Activated CD4-positive, alpha-beta T cell treated with anti-CD3 and anti-CD28 coated beads, Interleukin-2, amount 50 U/mL, for 4 hours (primary cell): ENCODE measurements at places on chromosomes 13 and 19.

DNA sequence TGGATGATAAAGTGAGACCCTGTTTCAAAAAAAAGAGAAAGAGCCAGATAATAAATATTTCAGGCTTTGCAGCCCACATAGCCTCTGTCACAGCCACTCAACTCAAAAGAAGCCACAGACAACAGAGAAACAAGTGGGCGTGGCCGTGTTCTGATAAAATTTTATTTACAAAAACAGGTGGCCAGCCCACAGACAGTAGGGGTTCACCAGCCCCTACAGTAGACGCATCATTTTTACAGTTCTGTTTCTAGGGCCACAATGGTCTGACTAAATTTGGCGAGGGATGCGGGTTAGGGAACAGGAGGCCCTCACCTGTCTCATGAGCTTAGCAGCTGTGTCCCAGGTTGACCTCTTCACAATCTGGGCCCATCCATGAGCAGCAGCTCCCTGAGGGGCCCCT, 59.5 kb downstream of the ARHGEF18 start:
- no peak for DNase-seq

GRCh38 chr19:31100206-31100590, 249.0 kb downstream of the TSHZ3 start:
- no peak for DNase-seq

- no peak for DNase-seq
Observed at GRCh38 chr19:19040417-19040816, 7.0 kb downstream of the ARMC6 start.

DNA sequence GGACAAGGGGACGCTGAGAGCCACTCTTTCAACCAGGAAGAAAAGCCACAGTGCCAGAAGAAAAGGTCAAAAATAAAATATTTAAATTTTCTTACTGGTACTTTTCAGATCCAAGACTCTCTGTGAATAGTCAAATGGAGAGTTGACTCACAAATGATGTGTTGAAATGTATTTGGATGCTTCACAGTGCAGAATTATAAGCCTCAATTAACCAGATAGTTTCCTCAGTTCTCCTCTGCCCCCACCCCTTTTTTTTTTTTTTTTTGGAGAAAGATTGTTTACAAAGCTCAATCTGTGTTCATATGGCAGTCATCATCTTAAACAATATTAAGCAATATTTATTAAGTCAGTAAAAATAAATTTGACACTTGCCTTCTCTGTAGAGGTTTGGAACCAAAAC, 470.8 kb downstream of the FGF9 start:
- DNase-seq: no peak

GRCh38 chr13:30026909-30027308, 176.5 kb upstream of the UBL3 start:
- no peak for DNase-seq

DNA sequence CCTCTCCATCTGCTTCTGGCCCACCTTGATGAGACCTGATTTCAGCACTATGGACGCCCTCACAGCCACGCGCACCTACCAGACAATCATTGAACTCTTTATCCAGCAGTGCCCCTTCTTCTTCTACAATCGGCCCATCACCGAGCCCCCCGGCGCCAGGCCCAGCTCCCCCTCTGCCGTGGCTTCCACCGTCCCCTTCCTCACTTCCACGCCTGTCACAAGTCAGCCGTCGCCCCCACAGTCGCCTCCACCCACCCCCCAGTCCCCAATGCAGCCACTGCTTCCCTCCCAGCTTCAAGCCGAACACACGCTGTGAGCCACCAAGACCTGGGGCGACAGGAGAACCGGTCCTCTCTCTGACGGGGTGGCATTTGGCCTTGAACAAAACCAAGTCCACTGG, 19.3 kb upstream of the NPAS1 start:
- no peak for DNase-seq

DNA sequence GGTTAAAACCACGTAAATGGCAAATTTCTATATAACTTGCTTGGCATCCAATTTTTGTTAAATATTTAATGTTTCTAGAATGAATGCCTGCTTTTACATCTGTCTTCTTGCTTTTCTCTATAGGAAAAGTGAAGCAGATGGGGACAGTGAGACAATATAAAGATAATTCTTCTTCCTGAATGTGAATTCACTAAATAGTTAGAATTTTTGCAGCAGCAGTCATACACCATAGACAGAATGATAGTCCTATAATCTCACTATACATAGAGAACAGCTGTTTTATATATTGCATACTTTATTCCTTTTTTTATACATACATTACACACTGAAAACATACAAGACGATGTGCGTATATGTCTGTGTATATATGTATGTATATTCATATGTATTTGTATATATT, 1127.3 kb downstream of the PCDH9 start:
- no peak for DNase-seq

DNA sequence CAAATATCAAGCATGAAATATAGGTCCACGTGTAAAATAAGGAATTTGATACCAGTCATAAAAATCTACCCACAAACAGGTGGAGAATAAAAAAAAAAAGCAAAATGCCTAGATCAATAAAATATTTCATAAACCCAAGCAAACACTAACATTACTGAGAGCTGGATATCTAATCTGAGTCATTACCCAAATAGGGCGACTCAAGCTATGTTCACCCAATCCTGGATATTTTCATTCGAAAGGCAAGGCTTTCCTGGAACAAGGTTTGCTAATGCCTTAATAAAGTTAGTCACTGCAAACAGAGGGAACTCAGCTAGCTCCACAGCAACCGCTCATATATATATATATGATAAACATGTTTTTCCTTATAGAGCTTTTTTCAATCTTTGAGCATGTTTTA, 33.5 kb upstream of the TM9SF2 start:
- no peak for DNase-seq

- no peak for DNase-seq
Observed at GRCh38 chr13:91058066-91058465, 289.4 kb upstream of the MIR17HG start.

GRCh38 chr19:16436780-16437332, 34.9 kb downstream of the EPS15L1 start:
- no peak for DNase-seq

- DNase-seq: no peak
Observed at GRCh38 chr13:26424181-26424580, 133.3 kb upstream of the WASF3 start.

- DNase-seq: no peak
Observed at GRCh38 chr19:34409189-34410164, 5.3 kb downstream of the PDCD2L start.

DNA sequence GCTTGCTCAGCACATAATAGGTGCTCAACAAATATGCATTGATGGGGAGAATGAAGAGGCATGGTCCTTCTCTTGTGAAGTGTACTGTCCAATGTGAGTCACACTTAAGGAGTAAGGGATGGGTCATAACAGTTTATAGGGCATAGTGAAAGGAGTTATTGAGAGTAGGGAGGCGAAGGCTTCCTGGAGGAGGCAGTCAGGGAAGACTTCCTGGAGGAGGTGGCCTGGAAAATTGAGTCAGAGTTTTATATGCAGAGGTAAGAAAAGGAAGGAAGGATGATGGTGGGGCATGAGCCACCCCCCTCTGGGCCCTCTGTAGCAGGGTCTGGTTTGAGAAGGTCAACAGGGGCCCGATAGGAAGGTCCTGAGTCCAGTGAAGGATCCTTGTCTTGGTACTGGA, 57.0 kb upstream of the ZNF536 start:
- DNase-seq: no peak

DNA sequence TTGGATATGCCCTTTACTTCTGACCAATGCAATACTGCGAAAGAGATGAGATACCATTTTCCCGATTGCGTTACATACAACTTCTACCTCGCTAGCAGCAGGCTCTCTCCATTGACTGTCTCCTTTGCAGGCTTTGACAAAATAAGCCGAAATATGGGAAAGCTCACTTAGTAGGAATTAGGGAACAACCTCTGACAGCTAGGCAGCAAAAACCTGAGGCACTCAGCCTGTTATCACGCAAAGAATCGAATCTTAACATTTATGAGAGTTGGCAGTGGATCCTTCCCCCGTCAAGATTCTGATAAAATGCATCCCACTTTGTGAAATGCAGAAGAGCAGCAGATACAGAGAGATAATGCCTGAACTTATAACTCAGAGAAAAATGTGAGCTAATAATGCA, 1379.5 kb upstream of the PCDH9 start:
- no peak for DNase-seq

GRCh38 chr13:99717959-99718674, 216.8 kb downstream of the TM9SF2 start:
- DNase-seq: no peak

DNA sequence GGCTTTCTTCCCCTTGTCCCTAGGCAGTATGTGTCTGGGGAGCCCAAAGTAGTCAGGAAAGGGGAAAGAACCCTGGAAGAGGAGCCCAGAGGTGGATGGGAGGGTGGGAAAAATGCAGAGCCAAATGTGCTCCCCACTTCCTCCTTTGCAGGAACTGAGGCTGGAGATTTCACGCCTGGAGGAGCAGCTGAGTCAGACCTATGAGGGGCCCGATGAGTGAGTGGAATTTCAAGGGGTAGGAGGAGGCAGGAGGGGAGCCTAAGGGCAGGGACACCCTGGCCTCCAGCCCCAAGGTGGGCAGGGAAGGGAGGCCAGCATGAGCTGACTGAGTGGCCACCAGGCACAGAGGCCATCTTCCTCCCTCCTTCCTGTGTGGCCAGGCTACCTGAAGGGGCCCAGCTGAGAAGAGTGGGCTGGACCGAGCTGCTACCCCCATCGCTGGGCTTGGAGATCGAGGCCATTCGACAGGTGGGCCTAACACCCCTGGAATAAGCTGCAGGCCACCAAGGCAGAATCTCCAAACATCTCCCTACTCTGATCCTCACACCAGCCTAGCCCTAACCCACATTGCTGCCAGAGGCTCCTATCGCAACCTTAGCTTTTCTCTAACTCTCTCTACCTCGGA, 14.3 kb downstream of the PTH2 start:
- DNase-seq: no peak

DNA sequence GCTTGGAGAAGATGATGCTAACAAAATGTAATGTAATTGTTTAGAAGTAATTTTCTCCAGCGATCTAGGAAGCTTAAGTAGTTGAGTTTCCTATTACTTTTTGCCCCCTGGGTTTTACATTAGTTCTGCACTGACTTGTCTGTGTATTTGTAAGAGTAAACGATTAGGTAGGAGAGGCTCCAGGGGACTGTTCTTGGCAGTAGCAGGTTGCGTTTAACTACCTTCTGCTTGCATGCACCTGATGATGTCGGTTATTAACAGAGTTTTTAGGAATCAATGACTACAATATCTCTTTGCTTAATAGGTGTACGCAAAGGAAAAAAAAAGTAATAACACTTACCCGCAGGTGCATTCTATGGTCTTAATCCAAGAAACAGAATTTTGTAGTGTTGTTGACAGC, 18.3 kb upstream of the UGGT2 start:
- DNase-seq: no peak

GRCh38 chr13:39663508-39663907, 8.0 kb downstream of the COG6 start:
- DNase-seq: no peak

GRCh38 chr19:30023330-30023729, 81.3 kb downstream of the URI1 start:
- DNase-seq: no peak

GRCh38 chr19:45881082-45881908, 4.6 kb downstream of the IRF2BP1 start:
- DNase-seq: no peak

DNA sequence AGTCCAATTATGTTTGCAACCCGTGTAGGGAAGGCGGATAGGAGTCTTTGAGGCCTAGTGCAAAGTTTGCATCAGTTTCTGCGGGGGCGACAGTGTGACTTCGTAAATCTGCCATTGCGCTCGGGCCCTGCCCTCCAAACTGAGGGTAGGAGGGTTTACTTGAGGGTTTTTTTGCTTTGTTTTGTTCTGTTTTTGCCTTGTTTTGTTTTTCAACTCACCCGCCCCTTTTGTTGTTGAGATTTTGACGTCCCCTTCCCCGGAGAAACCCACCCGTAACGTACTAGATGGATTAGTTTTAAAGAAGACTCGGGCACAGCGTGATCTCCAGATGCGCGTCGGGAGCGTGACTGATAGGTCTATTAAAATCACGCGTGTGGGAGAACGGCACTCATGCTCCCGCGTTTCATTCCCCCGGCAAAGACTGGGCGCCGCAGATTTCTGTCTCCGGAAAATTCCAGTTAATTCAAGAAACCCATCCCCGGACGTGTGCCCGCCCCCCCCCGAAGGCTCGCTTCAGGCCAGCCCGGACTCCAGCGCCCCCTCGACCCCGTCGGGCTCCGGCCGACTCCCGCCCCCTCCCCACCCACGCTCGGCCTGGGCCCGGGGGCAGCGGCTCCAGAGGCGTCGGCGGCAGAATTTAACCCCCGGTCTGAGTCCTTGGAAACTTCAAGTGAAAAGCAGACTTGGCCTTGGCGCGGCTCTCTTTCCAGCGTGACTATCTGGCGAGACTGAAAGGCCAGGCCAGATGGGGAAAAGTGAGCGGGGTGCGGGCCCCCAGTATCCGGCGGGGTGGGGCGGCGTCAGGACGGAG, 5.0 kb downstream of the SOX1 start:
- DNase-seq: no peak

- no peak for DNase-seq
Observed at GRCh38 chr13:103607995-103608394, 541.8 kb upstream of the SLC10A2 start.

GRCh38 chr13:33927315-33927714, 109.4 kb downstream of the RFC3 start:
- no peak for DNase-seq

- DNase-seq: no peak
Observed at GRCh38 chr13:73873940-73874830, 260.0 kb downstream of the KLF12 start.

DNA sequence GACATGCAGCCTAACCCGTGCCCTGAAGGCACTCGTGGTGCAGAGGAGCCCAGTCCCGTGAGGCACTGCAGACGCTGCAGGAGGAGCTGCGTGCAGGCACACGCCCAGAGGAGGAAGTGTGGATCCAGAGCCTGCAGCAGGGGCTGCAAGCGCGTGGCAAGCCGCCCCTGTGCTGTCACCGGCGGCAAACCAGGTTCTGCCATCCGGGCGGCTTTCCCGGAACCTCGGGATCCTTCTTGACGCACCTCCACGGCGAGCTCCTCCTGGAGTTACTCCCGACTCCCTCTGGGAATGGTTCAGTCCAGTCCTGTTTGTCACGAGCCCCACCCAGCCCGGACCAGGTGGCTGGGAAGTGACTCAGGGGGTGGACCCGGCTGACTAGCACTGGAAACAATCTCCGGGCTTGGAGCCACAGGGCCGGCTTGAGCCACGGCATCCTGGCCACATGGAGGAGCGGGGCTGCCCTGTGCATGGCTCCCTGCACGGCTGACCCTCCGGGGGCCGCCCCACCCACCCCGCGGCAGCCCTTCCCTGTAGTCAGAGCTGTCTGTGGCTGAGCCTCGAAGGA, 10.2 kb downstream of the DPP9 start:
- no peak for DNase-seq
